ENCODE measurements at places on chromosomes 5 and 9.
A peak's percentile ranks its signal among the peaks of the same experiment; 100 is the strongest.

GRCh38 chr5:160266752-160267345 is 37.5 kb downstream of the FABP6 start:
- peak; percentile 44 for DNase-seq

GRCh38 chr5:14669975-14670374 is 5.5 kb downstream of the OTULIN start:
- no peak for DNase-seq

DNA sequence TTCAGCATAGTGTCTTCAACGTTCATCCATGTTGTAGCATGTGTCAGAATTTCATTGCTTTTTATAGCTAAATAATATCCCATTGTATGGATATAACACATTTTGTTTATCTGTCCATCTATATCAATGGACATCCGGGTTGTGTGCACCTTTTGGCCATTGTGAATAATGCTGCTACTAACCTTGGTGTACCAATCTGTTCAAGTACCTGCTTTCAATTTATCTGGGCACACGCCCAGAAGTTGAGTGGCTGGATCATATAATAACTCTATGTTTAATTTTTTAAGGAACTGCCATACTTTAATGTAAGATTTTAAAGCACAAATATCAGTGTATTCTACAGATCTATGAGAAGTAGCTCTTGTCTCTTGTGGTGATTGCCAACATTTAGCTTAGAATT is 43.5 kb downstream of the SCAI start:
- no peak for DNase-seq

DNA sequence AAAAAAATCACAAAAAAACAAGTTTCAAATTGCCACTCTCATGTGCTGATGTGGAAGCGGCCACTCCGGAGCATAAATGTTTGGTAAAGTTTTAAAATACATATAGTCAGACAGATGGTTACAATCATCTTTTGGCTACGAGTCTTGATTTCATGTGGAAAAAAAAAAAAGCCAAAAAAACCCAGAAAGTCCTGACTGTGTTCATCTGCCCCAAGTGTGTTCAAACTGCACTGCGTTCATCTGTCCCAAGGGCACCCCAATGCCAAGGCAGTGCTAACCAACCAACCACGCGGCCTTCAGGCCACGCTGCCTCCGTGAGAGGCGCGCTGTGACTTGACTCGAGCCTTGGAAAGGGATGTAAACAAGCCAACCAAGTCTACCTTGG is 127.1 kb downstream of the MYO10 start:
- no peak for DNase-seq

- no peak for DNase-seq
These were observed 17.6 kb downstream of the COL23A1 start for GRCh38 chr5:178572617-178573016.

DNA sequence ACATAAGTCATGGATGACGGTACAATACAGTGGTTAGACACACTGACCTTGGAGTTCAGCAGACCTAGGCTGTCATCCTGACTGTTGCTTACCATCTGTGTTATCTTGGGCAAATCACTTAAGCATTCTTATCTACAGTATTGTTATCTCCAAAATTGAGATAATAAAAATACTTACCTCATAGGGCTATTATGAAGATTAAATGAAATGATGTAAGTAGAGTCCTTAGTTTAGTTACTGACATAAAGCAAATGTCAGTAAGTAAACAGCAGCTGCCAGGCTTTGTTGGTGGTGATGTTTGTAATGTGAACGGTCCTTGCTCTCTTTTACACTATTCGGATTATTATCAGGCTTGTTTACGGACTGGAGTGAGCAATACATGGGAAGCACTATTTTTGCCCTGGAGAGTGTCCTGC is 107.3 kb upstream of the DPYSL3 start:
- no peak for DNase-seq

Data from kidney (tissue), 22 donors.